Spleen (tissue), 13 donors: ENCODE measurements at places on chromosomes 2 and 18. TPM values are rescaled to one million over a fixed set of nuclear protein-coding genes. Genes with fewer than 3 reads are reported as not detected.
A peak's percentile ranks its signal among the peaks of the same experiment; 100 is the strongest.

VAMP8 gene
- total RNA-seq, result 121 TPM

KCNE4 gene
- 5.2 TPM for total RNA-seq

DNA sequence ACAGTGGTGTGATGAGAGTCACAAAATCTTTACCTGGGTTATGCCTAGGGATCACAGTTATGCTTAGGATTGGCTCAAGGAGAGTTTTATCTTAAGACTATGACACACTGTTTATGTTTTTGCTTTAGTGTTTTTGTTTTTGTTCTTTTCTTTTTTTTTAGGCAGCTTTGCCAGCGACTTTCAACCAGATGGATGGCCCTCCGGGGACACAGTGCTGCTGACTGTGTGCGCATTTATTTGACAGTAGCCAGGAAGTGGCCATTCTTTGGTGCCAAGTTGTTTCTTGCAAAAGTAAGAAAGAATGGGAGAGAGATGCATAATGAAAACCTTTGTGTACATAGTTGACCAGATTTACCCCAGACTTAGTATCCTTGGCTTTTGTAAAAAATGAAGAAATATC, 15.1 kb upstream of the DYNC2LI1 start:
- no peak for DNase-seq

GRCh38 chr2:221337957-221338685, 234.0 kb downstream of the EPHA4 start:
- DNase-seq, result no peak

- DNase-seq, result no peak
Observed at GRCh38 chr2:46368401-46368800, 71.2 kb downstream of the EPAS1 start.

DNA sequence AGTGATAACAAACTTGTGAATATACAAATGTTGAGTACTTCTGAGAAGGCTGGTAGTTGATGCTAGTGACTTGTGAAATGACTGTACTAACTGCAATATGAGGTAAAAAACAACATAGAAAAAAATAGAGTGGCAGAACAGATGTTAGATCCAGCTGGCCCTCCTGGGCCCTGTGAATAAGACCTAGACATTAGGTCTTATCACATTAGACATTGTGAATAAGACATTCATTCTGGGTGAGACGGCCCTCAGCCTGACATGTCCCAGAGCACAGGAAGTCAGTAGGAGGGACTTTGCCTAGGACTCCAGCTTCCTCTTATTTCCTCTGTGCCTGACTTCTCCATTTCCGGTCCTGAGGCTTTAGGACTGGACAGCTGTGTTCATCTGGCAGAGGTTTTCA, 22.9 kb downstream of the DOK1 start:
- DNase-seq, result no peak

DNA sequence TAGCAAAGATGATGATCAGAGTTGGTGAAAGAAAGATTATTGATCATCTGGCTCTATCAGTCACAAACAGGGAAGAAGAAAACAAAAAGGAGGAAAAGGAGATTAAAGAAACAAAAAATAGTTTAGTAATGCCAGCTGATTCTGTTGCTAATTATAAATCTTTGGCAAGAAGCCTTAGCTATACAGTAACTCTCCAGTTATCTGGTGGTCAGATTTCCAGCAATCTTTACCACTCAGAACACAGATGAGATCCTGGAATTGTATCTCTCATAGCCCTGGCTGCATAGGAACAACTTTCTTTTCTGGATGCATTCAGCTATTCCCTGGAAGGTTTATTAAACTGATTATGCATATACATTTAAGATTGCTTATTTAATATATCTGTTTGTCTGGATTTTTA, 256.8 kb upstream of the ZEB2 start:
- no peak for DNase-seq

- no peak for DNase-seq
Observed at GRCh38 chr2:167187978-167188967, 300.0 kb downstream of the XIRP2 start.

GRCh38 chr2:173452416-173452815, 97.7 kb downstream of the CDCA7 start:
- DNase-seq, result no peak

DNA sequence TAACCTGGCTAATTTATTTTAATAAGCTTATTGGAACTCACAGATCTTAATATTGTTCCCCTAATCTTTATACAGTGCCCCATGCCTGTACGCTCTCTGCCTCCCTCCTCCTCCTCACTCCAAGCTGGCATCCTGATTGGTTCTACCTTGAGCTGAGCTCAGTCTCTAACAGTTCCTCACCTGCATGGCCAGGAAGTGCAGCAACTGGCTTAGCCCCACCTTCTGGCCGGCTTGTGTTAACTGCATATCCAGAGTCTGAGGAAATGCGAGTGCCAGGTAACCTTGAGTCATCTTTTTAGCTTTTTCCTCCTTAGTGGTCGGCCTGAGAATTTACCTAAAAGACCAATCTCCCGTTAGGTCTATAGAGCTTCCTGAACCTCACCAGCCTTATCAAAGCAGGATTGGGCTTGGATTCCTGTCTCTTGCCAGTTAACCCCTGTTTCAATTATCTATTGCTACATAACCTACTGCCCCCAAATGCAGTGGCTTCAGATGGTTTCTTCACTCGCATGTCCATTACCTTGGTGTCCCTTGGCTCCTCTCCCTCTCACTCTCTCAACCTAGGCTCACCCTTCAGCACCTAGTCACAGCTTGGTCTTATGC, 89.5 kb upstream of the STK39 start:
- DNase-seq, result peak; percentile 78
